ENCODE measurements at places on chromosomes 6 and 20. TPM values are rescaled to one million over a fixed set of nuclear protein-coding genes. Genes with fewer than 3 reads are reported as not detected.

DNA sequence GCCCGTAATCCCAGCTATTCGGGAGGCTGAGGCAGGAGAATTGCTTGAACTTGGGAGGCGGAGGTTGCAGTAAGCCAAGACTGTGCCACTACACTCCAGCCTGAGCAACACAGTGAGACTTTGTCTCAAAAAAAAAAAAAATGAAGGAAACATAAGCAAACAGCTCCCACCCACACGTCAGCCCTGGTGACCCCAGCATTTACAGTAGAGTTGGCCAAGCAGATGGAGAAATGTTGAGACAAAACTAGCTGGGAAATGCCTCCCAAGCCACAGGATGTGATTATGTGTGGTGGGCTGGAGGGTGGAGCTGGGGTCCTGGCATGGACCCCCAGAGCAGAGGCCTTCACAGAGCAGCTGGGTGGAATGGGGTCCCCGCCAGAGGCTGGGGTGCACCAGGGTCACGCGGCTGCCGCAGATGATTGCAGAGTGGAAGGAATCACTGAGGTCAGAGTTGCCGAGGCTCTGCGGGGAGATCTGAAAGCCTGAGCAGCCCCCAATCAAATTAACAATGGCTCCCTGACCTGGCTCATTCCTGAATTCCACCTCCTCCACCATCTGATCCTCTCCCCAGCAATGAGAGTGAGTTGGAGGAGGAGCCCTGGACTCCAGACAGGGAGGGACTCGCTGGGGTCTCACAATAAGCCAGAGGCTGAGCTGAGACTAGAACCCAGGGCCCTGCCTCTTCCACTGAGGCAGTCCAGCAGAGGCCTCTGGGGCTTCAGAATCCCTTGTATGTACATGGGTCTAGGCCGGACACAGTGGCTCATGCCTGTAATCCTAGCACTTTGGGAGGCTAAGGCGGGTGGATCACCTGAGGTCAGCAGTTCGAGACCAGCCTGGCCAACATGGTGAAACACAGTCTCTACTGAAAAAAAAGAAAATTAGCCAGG is 34.7 kb upstream of the TGM2 start:
- no peak for DNase-seq

GRCh38 chr6:156027248-156027626 is 571.6 kb upstream of the NOX3 start:
- DNase-seq: no peak

Gene GABRR1
- total RNA-seq: not detected

GRCh38 chr6:89500611-89501010 is 67.7 kb downstream of the ANKRD6 start:
- DNase-seq: no peak

All from dermis microvascular lymphatic vessel endothelial cell (primary cell).